ENCODE measurements at places on chromosomes 4 and X.

DNA sequence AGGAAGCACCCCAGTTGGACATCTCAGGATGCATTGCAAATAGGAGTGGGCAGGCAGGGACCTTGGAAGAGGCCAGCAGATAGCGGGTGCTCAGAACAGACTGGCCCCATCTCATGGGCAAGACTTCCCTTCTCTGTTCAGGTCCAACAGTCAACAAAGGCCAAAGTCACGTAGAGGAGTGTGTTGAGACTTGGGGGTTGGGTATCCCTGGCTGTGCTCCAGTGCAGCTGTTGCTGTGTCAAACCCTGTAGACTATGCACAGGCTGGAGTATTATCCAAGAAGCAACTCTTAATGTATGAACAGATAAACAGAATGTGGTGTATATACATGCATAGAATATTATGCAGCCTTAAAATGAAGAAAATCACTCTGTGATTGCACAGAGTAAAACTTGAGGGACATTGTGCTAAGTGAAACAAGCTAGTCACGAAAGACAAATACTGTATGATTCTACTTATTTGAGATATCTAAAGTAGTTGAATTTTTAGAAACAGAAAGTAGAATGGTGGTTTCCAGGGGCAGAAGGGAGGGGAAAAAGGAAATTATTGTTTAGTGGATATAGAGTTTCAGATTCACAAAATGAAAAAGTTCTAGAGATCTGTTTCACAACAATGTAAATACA is 192.1 kb upstream of the LCORL start:
- no peak for DNase-seq

GRCh38 chr4:126051689-126052424 is 737.1 kb downstream of the FAT4 start:
- DNase-seq: no peak

DNA sequence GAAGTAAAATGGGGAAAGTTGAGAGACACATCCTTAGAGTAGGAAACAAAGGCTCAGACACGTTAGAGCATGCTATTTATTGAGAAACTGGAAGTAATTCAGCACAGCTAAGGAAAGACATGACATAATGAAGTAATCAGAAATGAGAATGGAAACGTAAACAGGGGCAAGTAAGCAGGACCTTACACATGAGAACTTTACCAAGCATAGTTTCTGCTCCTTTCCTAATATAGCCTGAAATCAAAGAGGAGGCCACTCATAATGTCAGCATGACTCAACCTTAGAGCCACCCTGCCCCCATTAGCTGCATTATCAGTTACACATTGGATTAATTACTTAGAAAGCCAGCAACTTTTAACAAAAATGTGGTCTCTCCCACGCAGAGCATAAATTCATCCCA is 558.3 kb upstream of the GRIA3 start:
- DNase-seq: no peak

GRCh38 chr4:22356987-22357596 is 158.8 kb downstream of the ADGRA3 start:
- no peak for DNase-seq

GRCh38 chr4:175536852-175537453 is 275.1 kb downstream of the GPM6A start:
- no peak for DNase-seq

DNA sequence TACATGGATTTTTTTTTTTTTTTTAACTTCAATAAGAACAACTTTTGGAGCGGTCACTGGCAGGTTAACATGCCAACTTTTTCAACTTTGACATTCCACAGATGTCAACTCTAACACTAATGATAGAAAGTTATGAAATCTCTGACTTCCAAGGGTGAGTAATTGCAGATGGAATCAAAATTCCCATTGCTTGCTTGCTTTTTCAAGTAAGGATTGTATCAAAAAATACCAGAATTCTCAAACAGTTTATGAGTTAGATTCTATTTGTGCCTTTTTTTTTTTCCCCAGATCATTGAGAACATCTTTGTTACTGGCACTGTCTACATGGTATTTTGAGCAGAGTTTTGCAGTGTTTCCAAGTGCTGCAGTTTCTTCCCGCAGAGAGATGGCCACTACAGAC is 50.3 kb upstream of the OTUD4 start:
- DNase-seq: no peak
